CD8-positive, alpha-beta T cell (primary cell): ENCODE measurements at places on chromosomes 12 and 14. TPM values are rescaled to one million over a fixed set of nuclear protein-coding genes. Genes with fewer than 3 reads are reported as not detected.

DNA sequence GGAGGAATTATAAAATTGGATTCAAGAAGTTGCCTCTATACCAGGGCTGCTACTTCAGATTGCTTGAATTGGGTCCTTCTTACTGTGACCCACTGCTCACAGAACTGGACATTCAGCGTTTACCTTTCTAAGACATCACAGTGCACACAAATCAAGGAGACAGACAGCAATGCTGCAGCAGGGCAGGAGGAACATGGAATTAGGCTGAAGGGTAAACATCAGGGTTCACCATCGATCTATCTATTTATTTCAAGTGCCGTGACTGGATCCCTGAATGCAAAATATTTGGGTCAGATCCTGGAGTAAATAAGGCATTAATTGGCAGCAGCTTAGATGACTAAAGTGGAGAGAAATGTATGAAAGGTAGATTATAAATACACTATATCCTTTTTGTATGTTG is 76.9 kb upstream of the HMGA2 start:
- no peak for DNase-seq

- DNase-seq: no peak
Measured at GRCh38 chr12:24246934-24247333, 297.5 kb upstream of the SOX5 start.

The PLEK2 gene
- total RNA-seq: not detected

DNA sequence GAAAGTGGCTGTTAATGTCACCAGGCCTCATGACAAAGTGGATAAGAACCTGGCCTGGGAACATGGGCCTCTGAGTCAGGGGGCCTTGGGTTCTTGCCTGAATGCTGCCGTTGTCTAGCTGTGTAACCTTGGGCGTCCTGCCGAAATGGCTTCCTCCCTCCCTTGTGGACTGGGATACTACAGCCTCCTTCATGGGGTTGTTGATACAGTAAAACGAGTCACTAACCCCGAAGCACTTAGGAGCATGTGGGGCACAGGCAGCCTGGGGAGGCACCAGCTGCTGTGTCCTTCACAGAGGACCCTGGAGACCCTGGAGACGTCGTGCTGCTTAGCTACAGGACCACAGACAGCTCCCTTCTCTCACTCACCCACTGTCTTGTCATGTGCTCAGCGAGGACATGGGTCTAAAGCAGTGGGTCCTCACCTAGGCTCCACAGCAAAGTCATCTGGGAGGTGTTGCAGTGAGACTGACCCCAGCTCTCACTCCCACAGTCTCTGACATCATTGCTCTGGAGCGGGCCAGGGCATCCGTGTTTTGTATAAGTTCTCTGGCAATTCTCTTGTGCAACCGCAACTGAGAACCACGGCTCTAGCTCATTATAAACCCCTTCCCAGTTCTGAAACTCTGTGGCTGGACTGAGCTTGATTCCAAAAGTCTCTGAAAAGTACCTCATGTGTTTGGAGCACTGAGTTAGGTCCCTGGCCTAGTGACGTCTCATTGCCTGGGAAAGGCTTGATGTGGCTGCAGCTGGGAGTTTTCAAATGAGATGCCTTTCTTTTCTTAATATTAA is 42.1 kb downstream of the SERPINA3 start:
- no peak for DNase-seq

DNA sequence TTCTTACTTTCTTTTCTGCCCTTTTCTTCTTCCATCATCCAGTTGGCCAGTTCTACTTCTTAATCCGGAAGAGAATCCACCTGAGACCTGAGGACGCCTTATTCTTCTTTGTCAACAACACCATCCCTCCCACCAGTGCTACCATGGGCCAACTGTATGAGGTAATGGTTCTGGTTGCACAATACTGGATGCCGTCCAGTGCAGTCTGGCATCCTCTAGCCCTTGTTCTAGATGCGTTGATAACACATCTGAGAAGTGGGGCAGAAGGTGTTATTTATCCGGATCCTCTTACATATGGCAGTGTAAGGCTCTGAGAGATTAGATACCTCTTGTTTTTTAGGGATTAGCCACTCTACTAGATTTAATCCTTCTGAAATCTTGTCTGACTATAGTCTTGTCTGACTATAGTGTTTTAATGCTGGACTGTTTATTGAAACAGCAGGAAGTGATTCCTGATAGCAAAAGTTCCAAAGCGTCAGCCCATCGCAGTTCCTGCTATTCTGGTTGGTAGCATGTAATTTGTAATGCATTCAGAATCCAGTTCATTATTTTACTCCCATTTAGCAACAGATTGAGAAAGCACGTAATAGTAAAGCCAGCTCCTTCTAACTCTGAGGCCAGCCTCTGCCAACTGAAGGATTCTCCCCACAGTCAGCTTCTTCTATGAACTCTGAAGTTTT is 7.9 kb downstream of the GABARAPL1 start:
- DNase-seq: no peak

The AHSA1 gene
- 43.5 TPM for total RNA-seq

The SOX5 gene
- not detected for total RNA-seq

- no peak for DNase-seq
Measured at GRCh38 chr12:131867471-131867870, 27.0 kb upstream of the ULK1 start.

The TAS2R19 gene
- 0.54 TPM for total RNA-seq

DNA sequence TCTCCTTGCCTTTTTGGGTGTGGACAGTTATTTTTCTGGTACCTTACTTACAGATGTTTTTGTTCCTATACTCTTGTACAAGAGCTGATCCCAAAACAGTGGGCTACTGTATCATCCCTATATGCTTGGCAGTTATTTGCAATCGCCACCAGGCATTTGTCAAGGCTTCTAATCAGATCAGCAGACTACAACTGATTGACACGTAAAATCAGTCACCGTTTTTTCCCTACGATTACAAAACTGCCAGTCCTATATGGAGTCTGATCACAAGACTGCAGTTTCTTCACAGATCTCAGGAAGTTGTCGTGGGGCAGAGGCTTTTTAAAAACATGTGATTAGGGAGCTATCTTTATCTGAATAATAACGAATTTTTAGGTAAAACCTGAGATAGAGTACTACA is 1.3 kb downstream of the LYSET start:
- no peak for DNase-seq

The ANO2 gene
- total RNA-seq: not detected

DNA sequence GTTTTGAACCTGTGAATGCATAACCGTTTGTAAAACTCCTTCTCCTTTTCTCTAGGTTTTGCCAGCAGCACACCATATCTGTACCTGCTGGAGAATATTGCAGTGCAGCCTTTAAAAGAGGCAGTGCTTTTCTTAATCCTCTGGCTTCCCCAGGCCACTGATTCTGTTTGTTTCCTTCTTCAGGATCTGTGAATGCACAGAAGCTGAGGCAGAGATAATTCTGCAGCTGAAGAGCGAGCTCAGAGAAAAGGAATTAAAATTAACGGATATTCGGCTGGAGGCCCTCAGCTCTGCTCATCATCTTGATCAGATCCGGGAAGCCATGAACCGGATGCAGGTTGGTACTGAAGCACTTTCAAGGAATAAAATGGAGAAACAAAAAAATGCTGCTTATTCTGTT is 348.7 kb downstream of the NAV3 start:
- no peak for DNase-seq

DNA sequence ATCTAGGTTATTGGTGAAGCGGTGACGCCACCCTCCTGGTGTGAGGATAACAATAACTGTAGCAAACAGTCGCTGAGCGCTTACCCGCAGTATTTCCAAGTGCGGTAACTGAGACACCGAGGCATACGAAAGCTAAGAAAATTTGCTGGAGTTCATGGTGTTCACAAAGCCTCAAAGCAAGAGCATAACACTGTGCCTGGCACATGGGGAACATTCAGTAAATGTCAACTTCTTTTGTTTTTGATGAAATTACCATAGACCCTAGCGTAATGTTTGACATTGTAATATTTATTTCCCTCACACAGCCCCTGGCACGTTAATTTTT is 767 bp downstream of the YEATS4 start:
- DNase-seq: no peak

The NFATC4 gene
- total RNA-seq: not detected

The NTN4 gene
- total RNA-seq: 0.47 TPM

DNA sequence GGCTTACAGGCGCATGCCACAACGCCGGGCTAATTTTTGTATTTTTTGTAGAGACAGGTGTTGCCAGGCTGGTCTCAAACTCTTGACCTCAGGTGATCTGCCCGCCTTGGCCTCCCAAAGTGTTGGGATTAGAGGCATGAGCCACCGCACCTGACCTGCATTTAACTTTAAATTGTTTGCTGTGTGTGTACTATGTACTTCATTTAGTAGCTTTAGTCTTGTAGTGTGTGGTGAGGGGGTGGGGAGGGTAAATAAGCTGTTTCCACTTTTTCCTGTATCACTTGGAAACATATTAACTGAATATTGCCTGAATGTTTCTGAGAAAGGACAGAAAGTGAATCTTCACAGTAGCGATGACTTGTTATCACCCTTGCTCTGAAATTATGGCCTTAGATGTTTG is 8.5 kb downstream of the DLST start:
- no peak for DNase-seq

- DNase-seq: no peak
Measured at GRCh38 chr14:69647213-69647612, 35.8 kb downstream of the SUSD6 start.

DNA sequence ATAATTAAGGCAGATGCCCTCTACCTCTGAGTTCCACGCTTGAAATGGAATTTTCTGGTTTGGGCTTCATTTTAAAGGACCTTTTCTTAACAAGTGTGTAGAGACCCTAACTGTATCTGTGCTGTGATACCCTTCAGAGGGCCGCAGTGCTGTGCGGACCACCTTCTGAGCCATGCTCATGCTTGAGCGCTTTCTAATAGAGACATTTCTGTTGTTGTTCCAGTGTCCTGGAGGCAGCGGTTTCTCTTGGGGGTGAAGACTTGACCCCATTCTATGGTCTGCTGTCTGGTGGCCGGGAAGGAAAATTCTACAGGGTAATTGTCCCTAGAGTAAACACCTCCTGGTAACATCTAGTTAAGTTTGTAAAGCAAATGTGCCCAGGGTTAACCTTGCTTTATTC is 46.7 kb upstream of the BCL7A start:
- DNase-seq: no peak

The ACSM4 gene
- total RNA-seq: not detected

DNA sequence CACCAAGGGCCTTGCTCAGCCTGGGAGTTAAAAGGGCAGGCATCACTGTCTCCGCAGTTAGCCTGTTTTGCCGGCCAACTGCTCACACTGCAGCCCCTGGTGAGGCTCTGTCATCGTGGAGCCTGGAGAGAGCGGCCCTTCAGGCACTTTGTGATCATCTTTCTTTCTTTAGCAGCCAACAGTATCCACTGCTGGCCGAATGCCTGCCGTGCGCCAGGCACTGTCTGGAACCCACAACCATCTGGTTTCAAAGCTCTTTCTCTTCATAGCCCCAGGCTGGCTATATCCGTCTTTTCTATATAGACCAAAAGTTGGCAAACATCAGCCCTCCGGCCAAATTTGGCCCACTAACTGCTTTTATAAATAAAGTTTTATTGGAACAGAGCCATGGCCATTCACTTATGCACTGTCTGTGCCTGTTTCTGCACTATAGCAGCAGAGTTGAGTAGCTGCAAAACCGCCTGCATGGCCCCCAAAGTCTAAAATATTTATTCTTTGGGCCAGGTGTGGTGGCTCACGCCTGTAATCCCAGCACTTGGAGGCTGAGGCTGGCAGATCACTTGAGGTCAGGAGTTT is 29.5 kb downstream of the SLC8B1 start:
- DNase-seq: no peak

GRCh38 chr12:111269718-111270117 is 99.2 kb downstream of the PHETA1 start:
- no peak for DNase-seq

The CAPZA3 gene
- total RNA-seq: not detected

The ERBB3 gene
- total RNA-seq: 0.90 TPM

The OXA1L gene
- 186 TPM for total RNA-seq

The PMCH gene
- total RNA-seq: not detected

- DNase-seq: no peak
Measured at GRCh38 chr14:87368751-87369150, 624.2 kb downstream of the GALC start.

DNA sequence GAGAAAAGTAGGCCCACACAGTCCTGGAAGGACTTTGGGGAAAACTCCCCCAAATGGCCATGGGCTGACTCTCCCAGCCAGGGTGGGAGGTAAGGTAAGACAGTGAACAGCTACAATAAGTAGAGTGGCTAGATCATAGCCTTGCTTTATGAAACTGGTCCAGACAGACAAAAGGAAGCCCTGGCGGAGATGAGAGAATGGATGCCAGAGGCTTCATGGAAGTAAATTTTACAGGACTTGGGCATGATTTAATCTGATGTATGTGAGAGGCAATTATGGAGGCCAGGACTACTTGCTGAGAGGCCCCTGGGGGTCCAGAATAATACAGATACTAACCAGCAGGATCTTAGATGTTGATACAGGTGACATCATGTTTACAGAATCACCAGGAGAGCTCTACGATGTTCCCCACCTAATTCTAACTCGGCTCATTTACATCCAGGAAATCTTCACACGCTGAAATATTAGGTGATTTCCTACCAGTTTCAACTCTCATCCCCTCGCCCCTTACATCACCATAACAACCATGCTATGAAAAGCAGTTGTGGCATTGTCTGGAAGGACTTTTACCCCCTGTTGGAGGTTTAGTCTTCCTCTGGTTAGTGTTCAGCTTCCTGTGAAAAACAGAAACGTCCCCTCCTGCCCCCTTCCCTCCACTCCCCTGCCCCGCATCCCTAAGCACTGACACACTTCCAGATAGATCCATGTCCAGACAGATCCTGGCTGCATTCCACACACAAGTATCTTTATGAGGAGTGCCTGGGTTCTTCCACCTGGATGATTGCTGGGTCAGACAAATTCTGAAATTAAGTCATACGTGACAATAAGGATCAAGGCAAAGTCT is 39.5 kb upstream of the NT5DC3 start:
- DNase-seq: no peak

GRCh38 chr12:93430280-93430679 is 11.5 kb downstream of the UBE2N start:
- no peak for DNase-seq

DNA sequence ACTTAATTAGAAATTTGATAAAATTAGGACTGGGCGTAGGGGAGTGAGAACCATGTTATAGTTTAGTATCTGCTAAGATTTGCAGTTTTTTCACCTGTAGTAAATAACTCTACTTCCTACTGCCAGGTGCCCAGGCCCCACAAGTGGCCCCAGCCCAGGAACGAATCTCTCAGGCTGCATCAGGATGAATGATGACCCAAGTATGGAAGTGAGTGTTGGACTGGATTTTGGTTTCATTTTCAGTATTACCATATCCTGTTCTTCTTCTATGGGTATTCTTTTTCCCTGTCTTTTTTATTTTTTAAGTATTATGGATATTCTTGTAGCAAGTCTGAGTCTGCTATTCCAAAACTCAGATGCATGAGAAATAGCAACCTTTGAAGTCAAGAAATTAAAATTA is 120.3 kb upstream of the BCAT1 start:
- no peak for DNase-seq

DNA sequence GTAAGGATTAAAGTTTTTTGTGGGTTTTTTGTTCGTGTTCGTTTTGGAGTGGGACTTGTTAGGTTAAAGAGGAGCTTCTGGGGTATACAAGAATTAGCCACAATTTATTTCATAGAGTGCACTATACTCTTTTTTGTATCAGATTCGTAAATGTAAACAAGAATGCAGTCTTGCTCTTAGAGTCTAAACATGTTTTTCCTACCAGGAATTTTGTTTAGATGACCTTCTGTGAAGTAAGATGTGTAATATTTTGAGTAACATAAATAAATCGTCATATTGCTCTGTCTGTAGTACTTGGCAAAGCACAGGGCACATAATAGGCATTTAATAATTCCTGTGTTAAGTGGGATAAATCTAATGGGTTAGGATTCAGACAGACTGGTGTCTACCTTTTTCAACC is 9.6 kb downstream of the CNOT2 start:
- DNase-seq: no peak

The RPL10L gene
- total RNA-seq: not detected

The MGAT4C gene
- not detected for total RNA-seq
